ENCODE measurements at places on chromosomes 16 and 17.
A peak's percentile ranks its signal among the peaks of the same experiment; 100 is the strongest.

- DNase-seq, result no peak
Measured at GRCh38 chr16:342455-343213, 9.9 kb downstream of the AXIN1 start.

- no peak for DNase-seq
Measured at GRCh38 chr16:12020009-12020408, 43.5 kb downstream of the SNX29 start.

DNA sequence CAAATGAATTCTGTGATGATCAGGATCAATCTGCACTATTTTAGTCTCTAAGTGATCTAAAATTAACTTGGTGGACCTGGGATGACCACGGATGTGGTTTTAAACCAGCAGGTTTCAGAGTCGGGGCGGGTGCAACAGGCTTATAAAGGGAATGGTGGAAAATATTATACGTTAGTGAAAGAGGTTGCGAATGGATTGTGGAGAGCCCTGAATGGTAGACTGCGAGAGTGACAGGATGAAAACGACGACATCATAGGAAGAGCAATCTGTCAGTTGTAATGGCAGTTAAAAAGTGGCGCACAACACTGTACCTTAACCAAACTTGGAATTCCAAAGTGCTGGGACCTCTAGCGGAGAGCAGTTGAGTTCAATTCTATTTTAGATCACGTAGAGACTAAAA, 1.2 kb upstream of the CYB5B start:
- no peak for DNase-seq

DNA sequence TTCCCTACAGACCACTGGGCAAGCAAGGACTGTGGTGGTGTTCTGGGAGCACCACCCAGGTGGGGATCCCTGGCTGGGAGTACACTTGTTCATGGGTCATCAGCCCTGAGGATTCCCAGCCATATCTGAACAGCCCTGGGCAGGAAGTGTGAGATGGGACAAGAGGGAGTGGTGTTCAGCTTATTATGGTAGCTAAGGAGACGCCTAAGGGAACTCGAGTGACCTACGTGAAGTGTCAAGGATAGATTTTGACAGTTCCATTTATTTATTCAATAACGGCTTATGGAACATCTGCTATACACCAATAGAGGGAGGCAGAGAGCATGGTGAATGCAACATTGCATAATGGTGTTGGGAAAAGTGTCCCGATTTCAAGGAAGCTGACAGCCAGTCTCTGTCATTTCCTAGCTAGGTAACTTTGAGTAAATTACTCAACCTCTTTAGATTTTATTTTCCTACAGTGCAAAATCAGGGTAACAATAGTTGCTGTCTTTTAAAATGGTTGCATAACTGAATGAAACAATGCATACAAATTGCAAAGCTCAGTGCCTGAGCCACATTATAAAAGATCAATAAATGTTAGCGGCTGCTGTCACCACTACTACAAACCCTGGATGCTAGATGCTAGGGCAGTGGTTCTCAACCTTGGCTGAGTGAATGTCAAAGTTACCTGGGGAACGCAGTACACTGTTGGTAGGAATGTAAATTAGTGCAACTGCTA, 534.1 kb downstream of the GRIN2A start:
- DNase-seq, result no peak

- DNase-seq, result no peak
Measured at GRCh38 chr16:51051671-51052070, 99.4 kb downstream of the SALL1 start.

DNA sequence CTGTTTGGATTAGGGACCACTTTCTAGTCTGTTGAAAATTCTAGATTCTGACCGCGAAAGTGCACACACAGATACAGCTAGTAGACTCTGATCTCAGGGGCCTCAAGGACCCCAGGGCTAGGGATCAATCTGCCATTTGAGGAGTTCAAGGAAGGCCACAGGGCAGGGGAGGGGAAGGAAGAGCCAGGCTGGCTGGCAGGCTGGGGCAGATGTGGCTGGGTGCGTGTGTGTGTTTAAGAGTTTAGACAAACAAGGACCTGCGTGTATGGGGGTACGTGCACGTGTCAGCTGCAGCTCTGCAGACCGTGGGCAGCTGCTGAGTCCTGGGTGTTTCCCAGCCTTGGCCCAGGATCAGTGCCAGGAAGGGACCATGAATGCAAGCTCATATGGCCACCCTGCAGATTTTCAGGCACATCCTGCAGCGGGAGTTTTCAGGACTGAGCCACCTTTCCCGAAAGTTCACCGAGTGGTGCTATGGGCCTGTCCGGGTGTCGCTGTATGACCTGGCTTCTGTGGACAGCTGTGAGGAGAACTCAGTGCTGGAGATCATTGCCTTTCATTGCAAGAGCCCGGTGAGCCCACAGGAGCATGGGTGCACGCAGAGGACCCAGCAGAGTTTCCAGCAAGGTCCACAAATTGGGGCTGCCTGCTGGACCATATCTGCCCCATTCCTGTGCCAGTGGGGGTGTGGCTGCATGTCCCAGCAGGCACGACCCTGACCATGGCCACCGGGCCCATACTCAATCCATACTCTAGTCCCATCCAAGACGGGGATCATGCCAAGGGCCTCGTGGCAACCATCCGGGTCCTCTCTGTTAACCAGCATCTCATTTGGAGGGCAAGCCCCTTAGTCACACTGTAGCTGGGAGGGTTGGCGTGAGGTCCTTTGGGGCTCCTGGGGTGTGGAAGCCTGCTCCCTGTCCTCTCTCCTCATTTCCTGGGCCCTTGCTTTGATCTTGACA, 10.6 kb downstream of the TRPV2 start:
- no peak for DNase-seq

DNA sequence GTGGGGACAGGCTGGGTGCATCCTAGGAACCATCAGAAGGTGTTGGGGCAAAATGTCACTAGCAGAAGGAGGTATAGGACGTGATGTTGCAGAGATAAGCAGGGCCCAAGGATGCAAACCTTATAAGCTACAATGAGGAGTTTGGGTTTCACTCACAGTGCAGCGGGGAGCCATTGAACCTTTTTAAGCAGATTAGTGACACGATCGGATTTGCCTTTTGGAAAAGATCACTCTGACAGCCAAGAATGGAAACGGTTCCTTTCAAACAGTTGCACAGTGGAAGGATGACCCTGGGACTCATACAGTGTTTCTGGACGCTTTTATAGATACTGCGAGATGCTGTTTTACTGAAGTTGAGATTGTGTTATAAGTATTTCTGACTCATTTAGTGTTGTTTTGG, 131.8 kb upstream of the CACNG3 start:
- DNase-seq, result no peak

DNA sequence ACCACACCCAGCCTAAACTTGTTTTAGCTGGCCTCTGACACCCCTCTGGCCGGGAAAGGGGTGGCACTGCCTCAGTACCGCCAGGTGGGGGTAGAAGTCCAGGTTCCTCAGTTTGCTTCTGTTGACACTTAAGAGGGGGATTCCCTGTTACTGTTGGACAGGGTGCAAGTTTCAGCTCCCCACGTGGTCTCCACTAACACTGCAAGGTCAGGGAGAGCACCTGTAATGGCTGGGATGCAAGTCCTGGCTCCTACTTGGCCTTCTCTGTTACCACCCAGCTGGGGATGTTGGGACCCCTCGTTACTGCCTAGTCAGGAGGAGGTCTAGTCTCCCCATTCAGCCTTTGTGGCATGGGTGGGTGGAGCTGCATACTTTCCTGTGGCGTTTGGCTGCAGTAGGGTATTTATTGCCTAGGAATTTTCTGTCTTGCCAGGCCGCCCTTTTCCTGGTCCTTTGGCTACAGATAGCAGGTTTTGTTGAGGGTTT, 10.6 kb upstream of the MFAP4 start:
- no peak for DNase-seq

DNA sequence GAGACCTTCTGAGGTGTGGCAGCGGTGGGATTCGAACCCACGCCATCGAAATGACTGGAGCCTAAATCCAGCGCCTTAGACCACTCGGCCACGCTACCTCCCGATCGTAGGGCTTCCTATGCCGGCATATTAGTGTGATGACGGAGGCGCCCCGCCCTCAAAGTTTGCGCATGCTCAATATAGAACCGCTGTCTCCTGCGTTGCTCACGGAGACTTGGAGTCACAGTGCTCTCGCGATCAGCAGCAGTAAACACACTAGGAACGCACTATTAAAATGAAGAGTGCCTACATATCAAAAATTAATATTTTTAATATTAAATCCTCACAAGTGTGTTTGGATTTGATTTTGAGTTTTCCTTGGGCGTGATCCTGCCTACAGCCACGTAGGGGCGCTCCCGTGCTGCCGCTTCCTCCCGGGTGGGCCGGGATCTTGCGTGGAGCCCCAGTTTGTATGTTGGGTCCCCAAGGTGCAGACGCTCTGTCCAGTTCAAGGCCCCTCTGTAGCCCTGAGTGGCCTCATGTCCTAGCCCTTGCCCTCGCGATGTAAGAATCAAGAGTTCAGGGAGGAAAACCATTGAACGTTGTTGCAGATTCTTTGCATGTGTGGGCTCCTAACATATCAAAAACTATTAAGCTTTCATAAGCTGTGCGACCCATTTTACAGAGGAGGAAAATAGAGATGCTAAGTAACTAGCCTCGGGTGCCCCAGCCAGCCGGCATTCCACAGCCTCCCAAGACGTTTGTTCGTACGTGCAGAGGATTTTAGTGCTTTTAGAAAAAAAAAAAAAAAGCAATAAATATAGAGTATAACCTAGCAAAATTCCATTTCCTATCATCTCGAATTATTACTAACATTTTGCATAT, 10.2 kb upstream of the EEF2K start:
- DNase-seq, result peak; percentile 75

- peak; percentile 60 for DNase-seq
Measured at GRCh38 chr17:5418858-5419355, 555 bp downstream of the NUP88 start.

DNA sequence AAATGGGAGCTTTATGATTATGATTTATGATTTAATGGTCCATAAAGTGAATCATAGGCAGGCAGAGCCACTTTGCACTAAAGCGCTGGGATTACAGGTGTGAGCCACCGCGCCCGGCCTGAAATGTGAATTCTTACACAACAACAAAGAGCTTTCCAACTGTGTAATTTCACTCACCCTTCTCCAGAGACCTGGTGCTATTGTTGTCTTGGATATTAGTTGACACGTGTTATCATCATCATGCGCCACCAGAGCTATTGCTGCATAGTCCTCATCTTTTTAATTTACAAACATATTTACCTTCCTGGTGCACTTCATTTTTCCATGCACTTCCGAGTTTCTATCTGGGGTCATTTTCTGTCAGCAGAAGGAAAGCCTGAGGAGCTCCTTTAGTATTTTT, 4.8 kb upstream of the UTS2R start:
- no peak for DNase-seq

DNA sequence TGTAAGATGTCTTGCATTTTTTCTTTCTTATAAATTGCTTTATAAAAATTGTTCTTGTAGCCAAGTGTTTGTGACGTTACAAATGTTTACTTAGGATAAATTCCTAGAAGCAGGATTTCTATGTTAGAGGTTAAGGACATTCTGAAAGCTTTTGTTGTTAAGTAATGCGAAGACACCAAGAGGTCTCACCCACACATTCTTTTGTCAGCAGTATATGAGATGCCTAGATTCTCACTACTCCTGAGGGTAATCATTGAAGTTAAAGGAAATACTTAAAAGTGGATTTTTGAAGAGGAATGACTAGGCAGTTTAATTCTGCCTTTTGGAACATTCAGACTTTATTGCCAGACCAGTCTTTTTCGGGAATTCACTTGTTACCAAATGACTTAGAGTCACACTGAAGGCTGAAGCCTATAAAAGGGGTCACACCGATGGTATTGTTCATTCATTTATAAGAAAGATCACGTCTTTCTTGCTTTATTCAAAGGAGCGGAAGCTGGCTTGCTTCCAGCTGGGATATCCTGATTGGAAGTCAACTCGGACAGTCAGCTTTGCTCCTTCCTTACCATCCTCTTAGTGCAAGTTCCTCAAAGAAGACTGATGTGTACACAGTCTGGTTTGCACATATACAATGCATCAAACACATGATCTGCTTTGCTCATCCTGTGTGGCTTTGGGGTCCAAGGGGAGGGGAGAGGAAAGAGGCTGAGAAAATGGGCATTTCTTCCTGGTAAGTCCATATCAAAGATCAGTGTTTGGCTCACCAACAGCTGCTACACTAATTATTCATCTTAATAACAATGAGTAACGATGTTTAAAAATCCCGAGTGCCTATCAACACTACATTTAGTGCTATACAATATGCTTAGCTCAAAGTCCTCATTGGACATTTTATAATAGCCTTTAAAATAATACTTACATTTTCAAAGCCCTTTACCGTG, 160.0 kb downstream of the MAP2K6 start:
- DNase-seq, result no peak

DNA sequence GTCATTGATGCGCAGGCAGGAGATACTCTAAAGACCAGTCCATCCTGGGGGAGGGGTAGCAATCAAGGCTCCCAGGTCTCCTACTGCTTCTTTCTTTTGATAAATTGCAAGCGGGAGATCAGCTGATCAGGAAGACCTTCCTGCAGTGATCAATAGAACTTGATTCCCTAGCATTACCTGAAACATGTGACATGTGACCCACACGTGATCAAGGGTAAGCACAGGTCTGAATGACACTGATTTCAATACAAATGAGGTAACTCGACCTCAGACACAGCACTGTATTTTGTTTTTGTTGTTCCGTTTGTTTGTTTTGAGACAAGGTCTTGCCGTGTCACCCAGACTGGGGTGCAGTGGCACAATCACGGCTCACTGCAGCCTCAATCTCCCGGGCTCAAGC, 39.6 kb upstream of the MLYCD start:
- DNase-seq, result no peak

DNA sequence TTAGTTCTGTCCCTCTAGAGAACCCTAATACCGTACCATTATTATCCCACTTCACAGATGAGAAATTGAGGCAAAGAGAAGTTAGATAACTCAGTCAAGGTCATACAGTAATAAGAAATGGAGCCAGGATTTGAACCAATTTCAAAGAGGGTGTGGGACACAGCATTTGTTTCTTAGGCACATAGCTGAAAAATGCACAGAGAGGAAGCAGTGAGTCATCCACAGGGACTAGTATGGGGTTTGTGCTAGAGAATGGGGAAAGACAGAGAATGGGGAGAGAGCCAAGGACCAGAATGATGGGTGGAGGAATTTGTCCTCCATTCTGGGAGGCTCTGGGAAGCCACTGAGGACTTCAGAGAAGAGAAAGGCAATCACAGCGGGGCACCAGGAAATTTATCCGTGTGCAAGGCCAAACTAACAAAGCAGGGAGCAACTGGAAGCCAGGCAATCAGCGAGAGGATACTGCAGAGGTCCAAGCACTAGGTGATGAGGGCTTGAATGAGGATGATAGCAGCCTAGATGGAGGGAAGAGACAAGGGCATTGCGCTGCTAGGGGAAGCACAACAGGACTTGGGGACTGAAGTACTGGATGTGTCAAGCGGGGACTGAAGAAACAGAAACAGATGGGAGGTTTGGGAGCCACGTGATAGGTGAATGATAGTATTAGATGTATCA, 78.1 kb upstream of the ZFHX3 start:
- no peak for DNase-seq

DNA sequence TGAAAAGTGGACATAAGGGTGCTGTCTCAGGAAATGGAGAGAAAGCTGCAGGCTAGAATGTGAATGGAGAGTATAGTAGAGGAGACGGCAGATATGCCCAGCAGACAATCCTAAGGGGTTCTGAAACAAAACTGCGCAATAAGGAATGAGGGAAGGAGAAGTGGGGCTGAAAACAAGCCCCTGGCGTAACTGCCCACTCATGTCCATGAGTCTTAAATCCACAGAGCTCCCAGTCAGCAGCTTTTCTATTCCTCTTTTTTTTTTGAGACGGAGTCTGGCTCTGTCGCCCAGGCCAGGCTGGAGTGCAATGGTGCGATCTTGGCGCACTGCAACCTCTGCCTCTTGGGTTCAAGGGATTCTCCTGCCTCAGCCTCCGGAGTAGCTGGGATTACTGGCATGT, 5.9 kb downstream of the STRADA start:
- DNase-seq, result no peak
